GM12864 (cell line): ENCODE measurements at places on chromosomes 11 and 22.

- no peak for DNase-seq
Observed at GRCh38 chr11:28992996-28993395, 884.8 kb downstream of the METTL15 start.

DNA sequence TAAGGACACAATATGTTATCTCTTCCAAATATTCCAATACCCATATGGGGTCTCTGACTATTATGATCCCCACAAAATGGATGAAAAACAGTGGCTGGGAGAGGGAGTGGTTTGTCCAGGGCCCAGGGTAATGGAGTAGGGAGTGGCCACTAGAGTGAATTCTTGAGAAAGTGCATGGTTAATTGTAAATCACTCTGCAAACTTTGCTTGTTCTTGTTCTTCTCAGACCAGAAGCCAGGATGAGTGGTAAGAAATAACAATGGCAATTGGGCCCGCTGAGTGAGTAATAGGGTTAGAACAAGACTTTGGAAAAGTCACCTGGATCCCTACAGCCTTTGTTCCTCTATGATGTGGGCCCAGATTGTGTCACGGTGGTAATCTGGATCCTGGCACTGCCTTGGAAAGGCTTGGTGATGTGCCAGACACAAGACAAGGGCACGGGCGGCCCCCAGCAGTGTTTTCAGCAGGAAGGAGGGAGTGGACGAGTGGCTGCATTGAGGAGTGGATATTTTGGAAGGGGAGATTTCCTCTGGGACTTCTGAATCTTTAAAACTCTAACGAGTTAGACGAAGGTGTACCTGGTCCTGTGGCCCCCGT, 18.2 kb upstream of the KIRREL3 start:
- DNase-seq = no peak

GRCh38 chr11:94068764-94069163, 47.6 kb downstream of the HEPHL1 start:
- DNase-seq = no peak

DNA sequence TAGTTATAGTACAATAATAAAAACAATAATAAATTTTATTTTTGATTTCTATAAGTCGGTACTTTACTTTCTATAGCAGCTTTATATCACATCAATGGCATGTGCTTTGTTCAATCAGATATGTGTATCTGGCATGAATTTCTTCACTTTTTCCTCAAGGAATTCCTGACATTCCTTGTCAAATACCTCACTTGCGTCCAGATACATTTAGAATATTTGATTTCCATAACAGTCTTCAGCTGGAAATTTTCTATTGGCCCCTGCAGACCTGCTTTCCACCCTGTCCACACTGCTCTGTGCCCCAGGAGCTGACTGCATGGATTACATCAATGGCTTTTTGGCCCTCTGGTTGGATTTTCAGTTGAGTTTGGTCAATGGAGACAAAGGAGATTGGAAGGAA, 93.2 kb downstream of the FAR1 start:
- no peak for DNase-seq

- no peak for DNase-seq
Observed at GRCh38 chr11:65785319-65786007, 1.4 kb upstream of the OVOL1 start.
